Hematopoietic multipotent progenitor cell treated with erythropoietin and hydrocortisone succinate and interleukin-3 and kit ligand, for 17 days (in vitro differentiated cells): ENCODE measurements at places on chromosomes 6 and 20.

DNA sequence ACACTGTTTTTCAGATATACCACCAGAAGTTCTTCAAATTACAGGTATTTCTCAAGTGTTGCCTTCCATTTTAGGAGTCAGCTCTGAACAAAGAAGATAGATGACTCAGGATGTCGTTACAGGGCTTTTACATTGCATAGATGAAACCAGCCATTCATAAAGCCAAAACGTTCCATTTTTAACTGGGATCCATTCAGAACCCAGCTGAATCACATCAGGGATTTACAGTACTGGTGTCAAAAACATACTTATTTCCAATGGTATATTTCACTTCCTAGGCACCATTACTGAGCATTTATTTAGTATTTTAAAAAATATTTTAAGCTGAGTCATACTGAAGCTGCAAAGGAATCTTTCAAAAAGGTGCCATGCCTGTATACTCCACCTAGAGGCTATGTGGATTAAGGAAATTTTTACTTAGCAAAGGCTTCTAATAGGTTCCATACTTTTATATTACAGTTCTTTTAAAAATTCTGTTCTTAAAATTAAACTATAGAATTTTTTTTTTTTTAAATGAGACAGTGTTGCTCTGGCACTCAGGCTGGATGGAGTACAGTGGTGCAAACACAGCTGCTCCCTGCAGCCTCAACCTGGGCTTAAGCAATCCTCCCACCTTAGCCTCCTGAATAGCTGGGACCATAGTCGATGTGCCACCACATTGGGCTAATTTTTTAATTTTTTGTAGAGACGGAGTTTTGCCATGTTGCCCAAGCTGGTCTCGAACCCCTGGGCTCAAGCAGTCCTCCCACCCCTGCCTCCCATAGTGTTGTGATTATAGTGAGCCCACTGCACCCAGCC lies 2.6 kb downstream of the ASF1A start:
- DNase-seq: peak; percentile 83

DNA sequence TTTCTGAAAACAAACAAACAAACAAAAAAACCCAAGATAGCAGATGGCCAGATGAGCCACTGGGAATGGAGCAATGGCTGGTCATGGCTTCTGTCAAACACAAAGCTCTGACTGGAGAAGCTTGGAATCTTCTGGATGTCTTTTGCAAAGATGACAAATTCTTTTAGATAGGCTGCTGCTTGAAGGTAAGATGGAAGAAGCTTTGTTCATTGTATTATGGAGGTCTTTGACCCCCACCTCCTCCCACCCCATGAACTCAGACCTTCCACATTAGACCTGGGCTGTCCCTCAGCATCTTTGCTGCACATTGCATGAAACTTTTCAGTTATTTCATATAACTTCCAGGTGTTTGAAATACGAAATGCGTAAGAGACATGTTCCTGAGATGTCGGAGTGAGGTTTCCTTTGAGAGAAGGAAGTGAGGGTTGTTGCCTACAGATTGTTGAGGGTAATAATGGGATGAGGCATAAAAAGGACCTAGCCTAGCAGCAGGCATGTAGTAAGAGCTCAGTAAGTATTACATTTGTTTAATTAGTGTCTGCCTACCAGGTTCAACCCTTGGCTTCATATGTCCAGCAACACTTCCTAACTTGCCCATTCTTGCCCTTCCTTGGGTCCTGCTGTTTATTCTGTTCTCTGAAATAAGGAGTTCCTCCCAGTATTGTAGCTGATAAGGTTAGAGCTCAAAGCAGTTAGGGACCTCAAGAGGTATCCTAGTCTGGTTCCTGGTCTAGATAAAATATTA lies 51.4 kb upstream of the IER3 start:
- DNase-seq: no peak

GRCh38 chr6:79868098-79868722 lies 79.1 kb downstream of the ELOVL4 start:
- peak; percentile 58 for DNase-seq

GRCh38 chr6:79421707-79422484 lies 115.3 kb downstream of the LCA5 start:
- DNase-seq: no peak

GRCh38 chr6:106206905-106207304 lies 118.7 kb downstream of the ATG5 start:
- DNase-seq: no peak

DNA sequence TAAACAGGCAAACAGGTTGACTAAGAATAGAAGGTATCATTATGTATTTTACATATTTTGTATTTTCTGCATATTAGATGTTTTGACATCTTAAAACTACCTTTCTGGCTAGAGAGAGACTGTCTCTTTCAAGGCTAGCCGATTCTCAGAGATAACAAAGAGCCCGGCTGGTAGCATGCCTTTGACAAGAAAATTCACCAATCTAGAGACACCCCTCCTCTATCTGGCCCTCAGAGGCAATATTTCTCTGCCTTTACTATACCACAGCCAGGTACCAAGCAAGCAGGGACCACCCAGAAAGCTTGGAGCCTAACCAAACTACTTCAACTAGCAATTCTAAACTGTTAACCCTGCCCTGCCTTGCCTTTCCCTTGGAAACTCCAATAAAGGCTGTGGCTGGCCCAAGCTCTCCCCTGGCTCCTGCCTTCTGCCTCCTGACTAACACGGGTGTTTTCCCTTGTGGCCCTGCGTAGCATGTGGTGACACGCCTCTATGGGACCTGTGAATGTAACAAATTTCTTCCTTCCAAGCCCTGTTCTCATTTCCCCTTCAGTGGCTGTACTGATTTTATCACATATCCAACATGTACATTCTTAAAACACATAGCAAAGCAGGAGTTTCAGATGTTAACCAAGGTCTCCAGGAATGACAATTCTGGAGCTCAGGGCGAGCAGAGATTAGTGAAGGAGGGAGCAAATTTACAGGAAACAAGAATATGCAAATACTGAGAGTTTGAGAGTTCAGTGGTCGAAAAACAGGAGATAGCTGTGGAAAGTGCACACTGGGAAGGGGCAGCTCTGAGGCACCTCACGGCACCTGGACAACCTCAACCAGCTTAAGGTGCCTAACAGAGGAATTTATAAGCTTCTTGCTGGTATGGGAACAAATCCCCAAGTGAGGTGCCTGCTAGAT lies 120.8 kb downstream of the BACH2 start:
- DNase-seq: no peak

- no peak for DNase-seq
Observed at GRCh38 chr6:12083763-12084162, 71.7 kb downstream of the HIVEP1 start.

DNA sequence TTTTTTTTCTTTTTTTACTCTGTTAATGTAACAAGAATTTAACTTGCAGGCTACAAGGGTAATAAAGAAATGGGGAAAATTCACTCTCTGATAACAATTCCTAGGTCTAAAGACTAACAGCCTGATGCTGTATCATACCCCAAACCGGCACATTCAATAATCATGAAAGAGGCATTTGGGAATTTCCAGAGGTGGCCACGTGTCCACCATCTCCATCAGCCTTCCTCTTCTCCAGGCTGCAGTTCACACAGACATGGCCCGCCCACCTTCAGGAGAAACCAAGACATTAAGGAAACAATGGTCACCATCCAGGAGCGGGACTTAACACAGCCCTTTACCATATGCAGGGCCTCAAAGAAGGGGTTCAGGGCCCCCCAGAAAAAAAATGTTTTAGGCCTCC lies 44.8 kb downstream of the PDE10A start:
- DNase-seq: no peak

DNA sequence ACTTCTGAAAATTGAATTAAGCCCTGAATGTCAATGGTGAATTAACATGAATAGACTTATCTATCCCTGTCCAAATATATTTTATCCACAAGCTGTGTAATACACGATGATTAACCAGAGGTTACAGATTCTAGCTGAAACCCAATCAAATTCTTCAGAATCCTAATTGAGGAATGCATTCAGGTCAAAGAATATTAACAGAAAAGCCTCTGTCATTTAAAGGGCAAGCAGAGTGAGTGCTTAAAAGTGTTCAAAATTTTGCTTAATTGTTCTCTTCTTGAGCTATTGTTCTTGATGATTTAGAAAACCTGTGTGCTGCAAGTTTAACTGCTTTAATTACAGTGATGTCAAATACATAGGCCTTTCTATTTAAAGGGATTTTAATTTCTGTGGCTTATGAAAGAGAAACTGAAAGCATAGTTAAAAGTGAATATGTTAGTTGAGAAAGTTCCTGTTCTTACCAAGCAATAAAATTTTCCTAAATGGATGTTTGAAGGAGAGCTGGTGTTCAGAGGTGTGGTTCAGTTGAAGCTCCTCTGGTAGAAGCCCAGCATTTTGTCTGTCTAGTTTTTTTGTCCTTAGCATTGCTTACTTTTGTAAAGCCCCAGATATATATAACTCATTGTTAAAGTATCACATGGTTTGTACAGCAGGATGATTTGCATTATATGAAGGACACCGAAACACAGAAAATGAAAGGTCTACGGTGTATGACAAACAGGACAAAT lies 466.3 kb upstream of the PLCB4 start:
- DNase-seq: no peak

GRCh38 chr20:57664476-57664875 lies 44.2 kb upstream of the ZBP1 start:
- no peak for DNase-seq

DNA sequence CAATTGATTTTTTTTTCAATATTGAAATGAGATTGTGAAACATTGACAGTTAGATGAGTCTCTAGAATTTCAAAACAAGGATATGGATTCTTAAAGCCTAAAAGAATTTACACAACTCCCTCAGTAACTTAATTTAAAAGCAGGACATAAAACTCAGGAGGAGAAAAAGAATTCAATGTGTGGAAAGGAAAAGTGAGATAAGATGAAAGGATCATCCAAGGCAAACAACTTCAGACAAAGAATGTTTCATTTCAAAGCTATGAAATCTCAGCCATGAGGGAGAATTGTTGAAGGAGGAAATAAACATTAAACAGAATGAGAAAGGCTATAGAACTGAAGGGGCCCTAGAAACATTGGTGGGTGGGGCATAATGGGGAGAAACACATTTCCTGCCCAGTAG lies 191.7 kb upstream of the NOX3 start:
- DNase-seq: no peak

DNA sequence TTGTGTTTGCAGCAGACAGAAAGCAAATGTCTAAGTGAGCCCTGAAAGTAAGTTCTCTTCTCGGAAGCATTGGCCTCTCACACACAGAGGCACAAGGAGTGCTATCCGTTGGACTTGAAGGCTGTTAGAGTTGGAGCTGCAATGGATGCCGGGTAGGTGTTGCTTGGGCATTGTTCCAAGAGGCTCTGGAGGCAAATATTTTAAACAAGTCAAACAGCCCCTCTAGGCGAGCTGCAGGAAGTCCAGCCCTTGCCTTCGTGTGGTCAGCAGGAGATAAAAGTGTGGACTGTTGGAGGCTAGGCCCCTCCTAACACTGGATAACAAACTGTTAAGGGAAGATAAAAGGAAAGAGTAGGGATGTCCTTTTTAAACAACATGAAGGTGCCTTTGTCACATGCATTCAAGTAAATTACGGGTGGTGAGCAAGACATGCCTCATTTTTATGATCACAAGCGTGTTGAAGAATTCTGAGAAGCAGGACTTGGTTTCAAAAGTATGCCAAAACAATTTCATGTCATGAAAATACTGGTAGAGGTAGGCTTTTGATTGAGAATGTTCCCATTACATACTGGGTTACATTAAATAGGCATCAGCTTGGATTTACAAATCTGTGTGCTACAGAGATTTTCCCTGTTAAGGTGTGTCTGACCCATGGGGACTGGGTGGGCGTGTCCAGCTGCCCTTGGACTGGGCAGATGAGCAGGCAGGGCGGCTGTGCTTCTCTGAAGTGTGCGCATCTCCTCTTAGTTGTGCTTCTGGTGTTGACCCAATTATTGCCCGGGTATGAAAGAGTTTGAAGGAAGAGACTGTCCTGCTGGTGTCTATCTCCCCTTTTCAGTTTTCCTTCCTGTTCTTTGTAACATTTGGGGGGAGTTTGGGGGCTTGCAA lies 57.5 kb downstream of the RREB1 start:
- DNase-seq: peak; percentile 73

- DNase-seq: no peak
Observed at GRCh38 chr6:1801401-1801800, 191.7 kb downstream of the FOXC1 start.

DNA sequence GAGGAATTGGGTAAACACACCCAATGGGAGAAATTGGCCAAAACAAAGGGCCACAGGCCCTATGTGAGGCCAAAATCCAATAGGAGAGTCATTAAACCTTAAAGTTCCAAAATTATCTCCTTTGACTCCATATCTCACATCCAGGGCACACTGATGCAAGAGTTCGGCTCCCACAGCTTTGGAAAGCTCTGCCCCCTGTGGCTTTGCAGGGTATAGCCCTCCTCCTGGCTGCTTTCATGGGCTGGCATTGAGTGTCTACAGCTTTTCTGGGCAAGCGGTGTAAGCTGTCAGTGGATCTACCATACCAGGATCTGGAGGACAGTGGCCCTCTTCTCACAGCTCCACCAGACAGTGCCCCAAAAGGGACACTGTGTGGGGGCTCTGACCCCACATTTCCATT lies 160.5 kb downstream of the ADGRG6 start:
- DNase-seq: no peak

DNA sequence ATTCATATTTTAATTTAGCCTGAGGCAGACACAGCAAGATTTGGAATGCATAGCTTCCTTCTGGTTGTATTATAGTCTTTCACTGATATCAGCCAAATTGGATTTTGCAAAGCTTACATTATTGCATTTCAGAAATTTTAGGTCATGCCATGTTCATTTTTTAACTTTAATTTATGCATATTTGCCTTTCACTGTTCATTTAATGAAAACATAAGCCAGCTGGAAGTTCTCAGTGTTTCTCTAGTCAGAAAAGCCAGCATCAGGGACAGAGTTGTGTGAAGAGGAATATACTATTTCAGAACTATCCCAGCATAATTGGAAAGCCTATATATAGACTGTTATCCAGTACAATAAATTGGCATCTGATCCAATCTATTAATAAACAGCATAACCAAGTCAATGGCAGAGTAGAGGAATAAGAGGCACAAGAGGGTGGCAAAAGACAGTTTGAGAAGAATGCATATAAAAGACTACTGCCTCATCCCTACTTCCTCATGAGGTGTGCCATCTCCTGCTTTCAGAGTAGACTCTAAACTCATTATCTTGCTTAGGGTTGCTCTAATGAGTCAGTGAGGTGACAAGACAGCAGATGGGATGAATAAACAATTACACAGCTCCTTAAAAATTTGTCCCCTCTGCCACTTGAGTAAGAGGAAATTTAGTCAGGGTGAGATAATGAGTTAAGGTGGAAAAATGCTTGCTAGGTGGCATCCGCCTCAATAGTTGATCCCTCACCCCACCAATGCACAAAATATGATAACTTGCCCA lies 159.8 kb upstream of the HCRTR2 start:
- DNase-seq: no peak
